ENCODE measurements at places on chromosomes 16 and 17. TPM values are rescaled to one million over a fixed set of nuclear protein-coding genes. Genes with fewer than 3 reads are reported as not detected.
A peak's percentile ranks its signal among the peaks of the same experiment; 100 is the strongest.

AOC3 gene
- total RNA-seq, result 11.8 TPM

DCAF7 gene
- 30.2 TPM for total RNA-seq

APOH gene
- not detected for total RNA-seq

PHF23 gene
- total RNA-seq, result 28.8 TPM

ZG16 gene
- total RNA-seq, result not detected

CETP gene
- total RNA-seq, result 0.17 TPM

ASGR2 gene
- total RNA-seq, result not detected

TBC1D26 gene
- total RNA-seq, result not detected

DNA sequence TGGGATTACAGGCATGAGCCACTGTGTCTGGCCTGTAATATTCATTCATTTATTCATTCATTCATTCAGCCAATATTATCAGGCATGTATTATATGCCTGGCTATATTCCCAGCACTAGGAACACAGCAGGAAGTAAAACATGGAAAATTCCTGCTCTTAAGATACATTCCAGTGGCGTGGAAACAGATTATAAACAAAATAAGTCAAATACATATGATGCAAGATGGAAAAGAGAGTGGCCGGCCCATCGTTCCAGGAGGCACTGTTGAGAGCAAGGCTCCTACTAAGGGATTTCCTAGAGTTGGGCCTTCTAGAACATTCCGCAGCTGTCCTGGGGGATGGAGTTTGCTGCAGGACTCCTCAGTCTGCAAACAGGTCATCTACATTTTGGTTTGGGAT is 17.7 kb downstream of the ADCY9 start:
- H3K4me3 ChIP-seq, result no peak overlapping the region
- peak overlapping the region; percentile 54 for H3K27ac ChIP-seq
- H3K4me1 ChIP-seq, result peaks cover 40% of the 10 kb centered on the region
- DNase-seq, result no peak

DNA sequence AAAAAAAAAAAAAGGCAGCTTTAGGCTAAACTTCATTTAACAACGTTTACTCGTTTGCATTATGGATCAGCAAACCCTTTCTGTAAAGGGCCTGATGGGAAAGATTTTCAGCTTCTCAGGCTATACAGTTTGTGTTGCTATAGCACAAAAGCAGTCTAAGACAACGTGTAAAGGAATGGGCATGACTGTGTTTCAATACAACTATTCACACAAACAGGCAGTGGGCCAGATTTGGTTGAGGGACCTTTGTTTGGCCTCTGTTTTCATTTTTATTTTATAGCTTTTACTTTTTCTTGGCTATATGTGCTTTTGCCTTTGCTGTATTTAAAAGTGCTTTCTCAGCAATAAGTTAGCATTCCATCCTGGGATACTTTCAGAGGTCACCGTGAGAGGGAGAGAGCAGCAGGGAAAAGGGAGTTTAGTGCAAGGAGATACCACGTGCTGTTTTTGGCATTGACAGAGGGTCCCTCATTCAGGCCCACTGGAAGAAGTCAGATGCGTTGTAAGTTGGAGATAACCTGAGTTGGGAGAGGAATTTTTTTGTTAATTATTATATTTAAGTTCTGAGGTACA is 335.6 kb downstream of the UTP18 start:
- H3K27me3 ChIP-seq, result no peaks in the 10 kb centered on the region
- H3K4me3 ChIP-seq, result no peak overlapping the region
- H3K27ac ChIP-seq, result no peak overlapping the region
- H3K4me1 ChIP-seq, result no peaks in the 10 kb centered on the region

DNA sequence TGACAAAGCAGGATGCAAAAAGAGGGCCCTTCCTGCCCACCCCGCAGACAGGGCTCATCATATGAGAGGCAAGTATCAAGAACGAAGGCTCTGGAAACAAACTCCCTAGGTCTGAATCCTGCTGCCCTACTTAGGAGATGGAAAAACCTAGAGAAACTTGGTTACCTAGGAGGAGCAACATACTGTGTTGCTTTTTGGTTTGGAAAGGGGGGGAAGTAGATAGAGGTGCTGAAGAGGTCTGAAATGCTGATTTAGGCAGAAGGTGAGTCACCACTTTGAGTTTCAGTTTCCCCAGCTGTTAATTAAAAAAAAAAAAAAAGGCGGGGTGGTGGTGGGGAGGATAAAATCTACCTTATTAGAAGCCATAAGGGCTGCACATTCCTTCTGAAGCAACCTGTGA is 1.5 kb downstream of the N4BP1 start:
- peak overlapping the region; percentile 100 for H3K4me3 ChIP-seq
- peak overlapping the region; percentile 87 for H3K27ac ChIP-seq
- DNase-seq, result no peak
- peaks cover 57% of the 10 kb centered on the region for H3K4me1 ChIP-seq

DNA sequence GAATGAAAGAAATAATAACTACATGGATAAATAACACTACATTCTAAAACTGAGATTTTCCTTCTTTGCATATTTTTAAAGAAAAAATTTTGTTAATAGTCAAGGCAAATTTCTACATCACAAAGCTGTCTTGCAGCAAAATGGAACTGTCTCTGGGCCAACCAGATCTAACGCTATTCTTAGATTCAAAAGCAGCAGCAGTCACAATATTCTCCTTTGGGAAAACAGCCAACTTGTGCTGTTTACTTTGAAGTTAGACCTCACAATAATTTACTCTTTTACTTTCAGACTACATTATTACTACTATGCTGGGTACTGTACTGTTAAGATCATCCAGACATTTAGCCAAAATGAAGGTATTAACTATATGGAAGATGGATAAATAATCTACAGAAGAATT is 189.1 kb downstream of the CEP112 start:
- no peak for DNase-seq
- no peaks in the 10 kb centered on the region for H3K27me3 ChIP-seq
- no peaks in the 10 kb centered on the region for H3K36me3 ChIP-seq
- H3K27ac ChIP-seq, result no peak overlapping the region

DNA sequence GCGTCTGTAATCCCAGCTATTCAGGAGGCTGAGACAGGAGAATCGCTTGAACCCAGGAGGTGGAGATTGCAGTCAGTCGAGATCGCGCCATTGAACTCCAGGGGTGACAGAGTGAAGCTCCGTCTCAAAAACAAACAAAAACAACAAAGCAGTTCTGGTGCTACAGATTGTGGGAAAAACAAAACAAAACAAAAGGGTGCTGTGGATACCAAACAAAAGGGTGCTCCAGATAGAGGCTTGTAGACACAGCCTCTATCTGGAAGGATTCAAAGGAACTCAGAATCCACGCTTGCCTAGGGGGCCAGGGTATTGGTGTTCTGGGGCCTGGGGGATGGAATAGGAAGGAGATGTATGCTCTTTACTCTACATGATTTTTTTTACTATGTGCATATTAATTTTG is 2.5 kb downstream of the MYLK3 start:
- no peaks in the 10 kb centered on the region for H3K27me3 ChIP-seq
- no peak for DNase-seq
- H3K4me1 ChIP-seq, result peaks cover 36% of the 10 kb centered on the region
- no peaks in the 10 kb centered on the region for H3K36me3 ChIP-seq

- peaks cover 10% of the 10 kb centered on the region for H3K36me3 ChIP-seq
- H3K27me3 ChIP-seq, result no peaks in the 10 kb centered on the region
Measured at GRCh38 chr16:70770626-70771552, 30.1 kb downstream of the VAC14 start.

DNA sequence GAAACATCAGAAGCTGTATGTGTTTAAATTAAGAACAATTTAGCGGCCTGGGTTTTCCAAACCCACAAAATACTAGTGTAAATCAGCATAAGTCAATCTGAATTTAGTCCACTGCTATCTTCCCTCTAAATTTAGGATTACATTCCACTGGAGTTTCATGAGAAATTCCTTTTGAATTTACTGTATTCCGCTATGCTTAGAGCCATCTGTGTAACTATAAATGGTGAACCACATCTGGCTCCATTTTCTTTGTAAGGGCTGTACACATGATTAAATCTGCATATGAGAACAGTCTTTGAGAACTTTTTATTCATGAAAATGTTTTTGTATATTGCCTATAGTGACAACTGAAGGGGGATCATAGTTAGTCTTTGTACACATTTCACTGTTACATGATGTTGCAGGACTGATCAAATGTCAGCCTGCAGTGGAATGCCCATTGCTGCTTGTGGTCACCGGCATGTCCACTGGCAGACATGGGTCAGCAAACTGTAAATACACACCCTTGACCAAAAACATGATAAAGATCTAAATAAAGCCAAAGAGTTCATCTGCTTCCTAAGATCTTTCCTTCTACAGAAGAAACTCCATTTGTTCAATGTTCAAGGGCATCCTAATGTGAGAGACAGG is 36.8 kb downstream of the RPGRIP1L start:
- no peak for DNase-seq
- no peaks in the 10 kb centered on the region for H3K4me1 ChIP-seq
- H3K27ac ChIP-seq, result no peak overlapping the region
- H3K27me3 ChIP-seq, result no peaks in the 10 kb centered on the region

DNA sequence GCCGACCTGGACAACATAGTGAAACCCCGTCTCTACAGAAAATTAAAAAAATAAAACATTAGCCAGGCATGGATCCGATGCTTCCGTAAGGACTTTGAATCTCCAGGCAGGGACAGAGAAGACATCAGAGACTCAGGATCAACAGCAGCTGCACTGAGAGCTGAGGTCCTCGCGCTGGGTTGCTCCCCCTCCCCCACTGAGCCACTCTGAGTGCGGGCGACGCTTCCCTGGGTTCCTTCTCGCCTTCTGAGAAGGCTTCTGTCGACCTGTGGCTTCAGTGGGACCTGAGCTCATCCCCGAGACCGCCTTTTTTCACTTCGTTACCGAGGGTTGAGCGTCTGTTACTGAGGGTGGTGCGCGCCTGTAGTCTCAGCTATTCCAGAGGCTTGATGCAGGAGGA is 20.4 kb downstream of the ACTG1 start:
- no peaks in the 10 kb centered on the region for H3K36me3 ChIP-seq
- no peak for DNase-seq
- H3K4me1 ChIP-seq, result peaks cover 4% of the 10 kb centered on the region
- no peak overlapping the region for H3K4me3 ChIP-seq
- H3K27ac ChIP-seq, result no peak overlapping the region

DNA sequence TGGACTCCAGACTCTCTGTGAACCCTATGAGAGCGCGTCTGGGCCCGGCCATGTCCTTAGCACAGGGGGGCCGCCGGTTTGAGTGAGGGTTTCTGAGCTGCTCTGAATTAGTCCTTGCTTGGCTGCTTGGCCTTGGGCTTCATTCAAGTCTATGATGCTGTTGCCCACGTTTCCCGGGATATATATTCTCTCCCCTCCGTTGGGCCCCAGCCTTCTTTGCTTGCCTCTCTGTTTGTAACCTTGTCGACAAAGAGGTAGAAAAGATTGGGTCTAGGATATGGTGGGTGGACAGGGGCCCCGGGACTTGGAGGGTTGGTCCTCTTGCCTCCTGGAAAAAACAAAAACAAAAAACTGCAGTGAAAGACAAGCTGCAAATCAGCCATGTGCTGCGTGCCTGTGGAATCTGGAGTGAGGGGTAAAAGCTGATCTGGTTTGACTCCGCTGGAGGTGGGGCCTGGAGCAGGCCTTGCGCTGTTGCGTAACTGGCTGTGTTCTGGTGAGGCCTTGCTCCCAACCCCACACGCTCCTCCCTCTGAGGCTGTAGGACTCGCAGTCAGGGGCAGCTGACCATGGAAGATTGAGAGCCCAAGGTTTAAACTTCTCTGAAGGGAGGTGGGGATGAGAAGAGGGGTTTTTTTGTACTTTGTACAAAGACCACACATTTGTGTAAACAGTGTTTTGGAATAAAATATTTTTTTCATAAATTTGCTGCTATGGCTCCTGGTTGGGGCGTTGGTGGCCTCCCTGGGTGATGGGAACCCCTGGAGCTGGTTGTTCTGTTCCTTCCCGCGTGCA is 23.1 kb downstream of the STAT5A start:
- H3K36me3 ChIP-seq, result peaks cover under 1% of the 10 kb centered on the region
- peak overlapping the region; percentile 51 for H3K4me3 ChIP-seq
- DNase-seq, result peak; percentile 90
- H3K27me3 ChIP-seq, result no peaks in the 10 kb centered on the region

GRCh38 chr17:70493277-70493874 is 324.0 kb downstream of the KCNJ2 start:
- H3K4me1 ChIP-seq, result no peaks in the 10 kb centered on the region
- H3K27me3 ChIP-seq, result no peaks in the 10 kb centered on the region
- no peak for DNase-seq
- H3K27ac ChIP-seq, result no peak overlapping the region
- H3K4me3 ChIP-seq, result no peak overlapping the region

GRCh38 chr16:59964232-59964924 is 1230.3 kb upstream of the GOT2 start:
- no peaks in the 10 kb centered on the region for H3K36me3 ChIP-seq
- H3K4me3 ChIP-seq, result no peak overlapping the region
- H3K4me1 ChIP-seq, result no peaks in the 10 kb centered on the region
- H3K27ac ChIP-seq, result no peak overlapping the region
- H3K27me3 ChIP-seq, result no peaks in the 10 kb centered on the region

DNA sequence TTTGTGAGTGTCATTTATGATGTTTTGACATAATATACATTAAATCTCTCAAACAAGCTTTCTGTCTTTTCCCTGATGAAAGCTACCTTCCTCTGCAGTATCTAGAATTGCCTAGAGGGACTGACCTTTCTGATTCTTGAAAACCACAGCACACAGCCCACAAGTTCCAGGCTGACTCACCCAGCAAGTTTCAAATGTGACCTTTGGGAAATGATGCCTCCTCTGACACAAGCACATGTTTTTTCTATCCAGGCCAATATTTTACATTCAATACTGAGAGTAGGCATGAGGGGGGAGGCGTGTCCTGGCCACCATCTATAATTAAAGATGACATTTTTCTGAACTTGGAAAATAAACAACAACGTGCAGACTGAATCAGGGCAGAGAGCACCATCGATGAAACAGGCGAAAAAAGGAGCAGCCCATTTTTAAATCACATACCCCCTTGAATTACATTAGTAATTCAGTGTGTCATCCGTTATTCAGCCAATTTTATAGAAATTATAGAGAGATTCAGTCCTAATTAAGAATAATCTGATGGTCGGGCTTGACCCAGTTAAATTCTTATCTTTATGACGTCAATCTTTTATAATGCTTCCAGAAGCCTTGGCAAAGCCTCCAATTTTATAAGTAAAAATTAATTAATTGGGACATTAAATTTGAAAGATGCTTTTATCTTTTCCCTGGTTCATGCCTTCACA is 292.6 kb upstream of the CDH11 start:
- no peak overlapping the region for H3K4me3 ChIP-seq
- no peak for DNase-seq
- H3K27me3 ChIP-seq, result no peaks in the 10 kb centered on the region
- H3K4me1 ChIP-seq, result no peaks in the 10 kb centered on the region

GRCh38 chr16:68089067-68089466 is 3.9 kb downstream of the NFATC3 start:
- peak overlapping the region; percentile 90 for H3K27ac ChIP-seq
- peaks cover 56% of the 10 kb centered on the region for H3K4me1 ChIP-seq
- H3K4me3 ChIP-seq, result peak overlapping the region; percentile 87
- H3K27me3 ChIP-seq, result no peaks in the 10 kb centered on the region
- H3K36me3 ChIP-seq, result no peaks in the 10 kb centered on the region

All from psoas muscle (tissue), 8 donors.